ENCODE measurements at places on chromosomes 2 and 18.

GRCh38 chr2:208552943-208553342, 146.4 kb downstream of the PTH2R start:
- no peak for DNase-seq

DNA sequence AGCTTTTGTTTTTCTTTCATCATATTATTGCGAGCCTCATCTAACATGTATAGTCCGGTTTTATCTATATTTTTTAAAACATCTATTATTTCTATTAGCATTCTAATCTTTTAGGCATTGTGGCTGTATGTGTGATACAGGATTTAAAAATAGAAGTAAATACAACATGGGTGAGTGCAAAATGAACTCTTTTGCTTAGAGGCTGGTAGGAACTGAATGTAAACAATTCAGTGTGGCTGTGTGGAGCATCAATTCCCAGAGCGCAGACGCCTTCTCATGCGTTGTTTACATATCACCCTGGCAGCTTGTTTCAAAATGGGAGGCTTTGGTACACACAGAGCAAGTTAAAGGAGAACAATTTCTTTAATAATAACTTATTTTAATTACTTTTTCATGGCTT, 836 bp downstream of the DTNA start:
- DNase-seq: no peak

GRCh38 chr2:135132314-135132713, 80.2 kb downstream of the RAB3GAP1 start:
- peak; percentile 5 for DNase-seq

DNA sequence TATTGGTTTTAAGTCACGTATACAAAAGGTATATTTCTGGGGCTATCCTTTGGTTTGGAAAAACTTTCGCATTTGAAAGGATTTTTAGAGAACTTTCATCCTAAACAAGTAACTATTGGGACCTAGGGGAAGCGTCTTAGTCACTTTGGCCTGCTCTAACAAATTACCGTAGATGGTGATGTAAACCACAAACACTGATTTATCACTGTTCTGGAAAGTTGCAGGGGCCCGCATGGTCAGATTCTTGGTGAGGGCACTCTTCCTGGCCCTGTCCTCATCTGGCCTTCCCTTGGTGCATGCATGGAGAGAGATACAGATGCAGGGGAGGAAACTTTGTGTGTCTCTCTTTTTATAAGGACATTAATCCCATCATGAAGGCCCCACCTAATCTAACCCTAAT, 49.1 kb upstream of the ANKRD62 start:
- no peak for DNase-seq

GRCh38 chr18:35993013-35993412, 20.5 kb downstream of the RMP24 start:
- no peak for DNase-seq

DNA sequence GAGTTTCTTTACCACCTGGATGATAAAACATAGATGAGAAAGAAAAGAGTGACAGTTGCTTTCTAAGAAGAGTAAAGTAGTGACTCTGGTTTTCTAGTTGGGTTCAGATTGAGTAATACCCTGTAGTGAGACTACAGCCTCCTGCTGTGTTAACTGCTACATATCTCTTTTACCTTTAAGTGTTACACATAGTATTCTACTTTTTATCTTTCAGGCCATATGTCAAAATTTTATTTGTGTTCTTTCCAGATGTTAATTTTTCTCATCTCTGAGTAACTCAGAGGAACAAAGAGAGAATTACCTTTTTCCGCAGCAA, 348.2 kb downstream of the CTNNA2 start:
- no peak for DNase-seq

DNA sequence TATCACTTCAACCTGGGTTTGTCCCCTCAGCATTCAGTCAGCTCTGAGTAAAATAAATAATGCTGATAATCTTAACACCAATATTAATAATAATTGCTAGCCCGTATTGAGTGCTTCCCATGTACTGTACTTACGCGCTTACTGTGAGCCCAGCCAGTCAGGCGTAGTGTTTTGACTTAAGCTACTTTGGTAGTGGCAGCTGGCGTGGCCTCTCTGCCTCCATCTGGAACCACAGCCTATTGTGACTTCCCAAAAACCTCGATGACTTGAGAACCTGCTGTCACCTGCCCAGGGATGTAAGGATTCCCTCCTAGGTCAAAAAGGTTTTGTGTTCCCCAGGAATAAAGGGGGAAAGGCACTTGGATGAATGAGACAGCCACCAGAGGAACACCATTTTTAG, 53.2 kb downstream of the SUMO1 start:
- no peak for DNase-seq

GRCh38 chr2:156580501-156580900, 144.3 kb downstream of the GPD2 start:
- no peak for DNase-seq

DNA sequence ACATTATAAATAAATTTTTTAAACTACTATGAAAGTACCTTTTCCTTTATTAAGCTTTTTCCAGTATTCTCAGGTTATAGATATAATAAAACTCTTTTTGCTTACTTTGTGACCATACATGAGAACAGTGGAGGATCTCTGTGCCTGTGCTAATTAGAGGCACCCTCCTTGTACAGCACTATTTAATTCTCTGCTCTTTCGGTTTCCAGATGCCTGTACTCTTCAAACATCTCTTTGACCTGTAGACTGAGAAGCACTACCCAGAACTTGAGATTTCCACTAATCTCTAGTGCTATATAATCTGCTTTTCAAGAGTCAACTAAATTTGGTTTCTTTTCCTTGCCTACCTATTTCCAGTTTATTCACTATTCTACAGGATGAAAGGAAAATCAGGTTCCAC, 131.1 kb downstream of the GULP1 start:
- no peak for DNase-seq

GRCh38 chr2:30886080-30886479, 78.8 kb upstream of the CAPN13 start:
- DNase-seq: no peak

DNA sequence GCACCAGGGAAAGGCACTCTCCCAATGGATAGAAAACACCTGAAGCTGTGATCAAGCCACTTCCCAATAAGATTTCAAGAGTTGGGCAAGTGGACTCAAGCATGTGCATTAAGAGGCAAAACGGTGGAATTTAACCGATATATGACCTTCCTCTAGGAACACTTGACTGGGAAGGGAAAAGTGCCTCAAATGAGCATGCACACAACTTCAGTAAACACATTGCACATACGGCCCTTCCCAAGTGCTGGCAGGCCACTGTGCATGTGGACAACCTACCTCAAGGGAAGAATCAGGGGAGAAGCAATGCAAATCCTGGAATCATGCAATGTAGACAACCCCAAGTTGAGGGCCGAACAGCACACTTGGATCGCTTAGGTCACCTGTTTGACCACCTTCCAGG, 23.9 kb upstream of the SH3RF3 start:
- DNase-seq: no peak

- no peak for DNase-seq
Observed at GRCh38 chr2:3784731-3785130, 81.4 kb downstream of the DCDC2C start.

GRCh38 chr2:134453973-134454372, 200.1 kb downstream of the MGAT5 start:
- no peak for DNase-seq

DNA sequence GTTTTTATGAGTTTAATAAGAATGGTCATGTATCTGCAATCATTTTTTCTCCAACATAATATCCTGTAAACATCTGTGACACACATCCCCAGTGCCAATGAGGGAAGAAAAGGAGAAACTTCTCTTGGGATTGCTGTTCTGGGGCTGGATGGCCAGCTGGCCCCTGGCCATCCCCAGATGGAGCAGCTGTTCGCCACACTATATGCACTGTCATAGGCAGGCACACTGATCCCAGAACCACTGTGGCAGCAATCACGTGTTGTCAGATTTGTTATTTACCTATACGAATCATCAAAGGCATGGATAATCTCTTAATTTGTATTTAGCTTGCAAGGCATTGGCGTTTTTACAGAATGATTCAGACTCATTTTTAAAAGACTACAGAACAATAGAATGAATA, 167.6 kb upstream of the ACAA2 start:
- no peak for DNase-seq

DNA sequence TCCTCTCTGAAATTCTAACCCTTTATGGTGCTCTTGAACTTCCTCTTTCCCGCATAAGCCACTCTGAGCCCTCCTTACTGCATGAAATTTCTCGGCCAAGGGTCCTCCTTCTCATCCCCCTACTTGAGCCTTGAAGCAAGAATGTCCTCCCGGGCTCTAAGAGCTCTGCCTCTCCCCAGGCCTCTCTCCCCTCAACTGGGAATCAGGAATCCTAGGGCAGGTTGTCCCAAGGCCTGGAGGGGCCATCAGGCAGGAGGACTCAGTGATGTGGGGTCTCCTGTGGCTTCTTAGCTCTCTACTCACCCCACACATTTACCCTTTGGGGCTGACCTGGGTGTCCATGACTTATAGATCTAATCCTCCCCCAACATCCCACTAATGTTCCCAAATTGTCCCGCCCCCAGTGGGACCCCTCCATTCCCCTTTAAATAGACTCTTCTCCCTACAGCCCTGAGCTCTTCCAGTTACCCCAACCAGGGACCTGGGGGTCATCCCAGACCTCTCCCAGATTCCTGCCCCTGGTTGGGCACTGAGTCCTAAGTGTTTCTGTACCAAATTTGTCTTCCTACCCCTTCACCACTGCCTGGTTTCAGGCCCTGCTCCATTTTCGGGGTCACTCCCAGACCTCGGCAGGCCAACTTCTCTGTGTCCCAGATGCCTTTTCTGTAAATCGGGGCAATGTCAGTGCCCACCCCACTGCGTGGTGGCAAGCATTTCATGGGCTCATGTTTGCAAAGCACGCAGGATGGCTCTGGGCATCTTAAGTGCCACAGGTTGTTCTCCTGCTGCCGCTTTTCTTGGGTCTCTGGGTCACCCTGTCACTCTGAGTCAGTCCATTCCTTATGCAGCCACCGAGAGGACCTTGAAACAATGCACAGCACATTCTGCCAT, 171.2 kb downstream of the ASB1 start:
- no peak for DNase-seq

GRCh38 chr2:103808814-103809213, 1045.1 kb upstream of the POU3F3 start:
- no peak for DNase-seq

DNA sequence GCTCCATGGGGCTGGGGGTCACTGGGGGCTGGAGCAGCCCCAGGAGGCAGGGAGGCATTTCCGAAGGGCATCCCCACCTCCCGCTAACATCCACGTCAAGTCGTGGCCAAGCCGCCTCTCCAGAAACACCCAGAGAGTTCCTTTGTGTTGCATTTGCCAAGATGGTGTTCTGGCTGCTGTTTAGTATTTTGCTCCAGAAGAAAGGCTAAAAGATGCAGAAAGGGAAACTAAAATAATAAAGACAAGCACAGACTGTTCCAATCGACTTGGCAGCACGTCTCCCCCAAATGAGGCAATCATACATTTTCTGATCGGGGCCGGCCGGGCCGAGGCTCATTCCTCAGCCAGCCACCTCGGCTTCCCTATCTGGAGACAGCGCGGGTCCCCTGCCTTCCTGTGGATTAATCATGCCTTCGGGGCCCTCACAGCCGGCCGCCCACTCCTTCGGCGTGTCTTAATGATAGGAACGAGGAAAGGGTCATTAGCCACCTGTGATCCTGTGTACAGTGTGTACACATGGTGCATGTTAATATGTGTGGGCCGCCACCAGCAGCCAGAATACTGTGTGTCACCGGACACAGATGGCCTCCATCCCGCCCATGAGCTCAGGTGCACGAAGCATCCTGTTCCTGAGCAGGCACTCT, 169.2 kb downstream of the KLHL29 start:
- DNase-seq: no peak

DNA sequence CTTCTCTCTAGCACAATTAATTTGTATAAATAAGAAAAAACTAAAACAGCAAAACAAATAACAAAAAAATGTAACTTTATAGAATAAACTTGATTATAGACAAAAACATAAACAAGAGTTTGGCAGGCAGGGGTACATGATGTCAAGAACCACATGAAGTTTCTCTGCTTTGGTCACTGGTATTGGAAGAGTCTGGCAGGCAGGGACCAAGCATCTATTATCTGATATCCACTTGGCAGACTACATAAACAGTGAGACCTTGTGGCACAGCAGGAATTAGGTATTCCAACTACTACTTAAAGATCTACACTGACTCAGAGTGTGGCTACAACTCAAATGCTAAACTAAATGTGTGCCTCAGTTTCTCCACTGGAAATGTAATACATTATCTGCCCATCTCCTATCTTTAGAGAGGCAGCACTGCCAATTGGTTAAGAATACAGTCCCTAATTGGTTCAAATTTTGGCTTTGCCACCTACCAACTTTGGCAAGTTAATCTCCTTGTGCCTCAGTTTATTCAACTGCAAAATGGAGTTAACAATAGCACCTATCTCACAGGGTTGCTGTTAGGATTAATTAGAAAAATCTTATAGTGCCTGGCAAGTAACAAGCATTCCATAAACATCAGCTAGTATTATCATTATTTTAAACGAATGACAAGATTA, 2.7 kb downstream of the MAP4K3 start:
- DNase-seq: no peak

DNA sequence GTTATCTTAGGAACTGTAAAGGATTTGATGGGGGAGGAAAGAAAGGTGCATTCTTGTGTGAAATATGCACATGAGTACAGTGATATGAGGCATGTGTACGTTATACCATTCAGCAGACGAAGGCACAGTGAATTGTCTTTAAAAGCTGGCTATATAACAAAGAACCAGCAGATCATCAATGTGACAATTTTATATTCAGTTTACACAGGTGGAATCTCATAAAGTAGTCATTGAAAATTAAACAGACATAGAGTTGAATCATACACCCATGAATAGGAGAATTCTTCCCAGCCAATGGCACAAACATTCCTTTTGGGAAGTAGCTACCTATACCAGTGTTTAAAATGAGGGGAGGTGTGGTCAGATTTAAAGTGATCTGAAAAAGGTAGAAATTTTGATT, 470.3 kb downstream of the DSC3 start:
- DNase-seq: no peak

DNA sequence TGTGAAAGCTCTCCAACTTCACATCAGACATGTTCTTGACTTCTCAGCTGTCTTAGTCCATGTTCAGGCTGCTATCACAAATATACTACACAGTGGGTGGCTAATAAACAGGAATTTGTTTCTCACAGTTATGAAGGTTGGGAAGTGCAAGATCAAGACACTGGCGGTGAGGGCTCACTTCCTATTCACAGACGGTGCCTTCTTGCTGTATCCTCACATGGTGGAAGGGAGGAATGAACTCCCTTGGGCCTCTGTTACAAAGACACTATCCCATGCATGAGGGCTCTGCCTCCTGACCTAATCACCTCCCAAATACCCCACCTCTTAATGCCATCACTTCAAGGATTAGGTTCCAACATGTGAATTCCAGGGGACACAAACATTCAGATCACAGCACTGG, 9.7 kb downstream of the UXS1 start:
- no peak for DNase-seq

Measured in AG09309 (cell line).